NCI-H510A (cell line): ENCODE measurements at places on chromosomes 13 and 19.

DNA sequence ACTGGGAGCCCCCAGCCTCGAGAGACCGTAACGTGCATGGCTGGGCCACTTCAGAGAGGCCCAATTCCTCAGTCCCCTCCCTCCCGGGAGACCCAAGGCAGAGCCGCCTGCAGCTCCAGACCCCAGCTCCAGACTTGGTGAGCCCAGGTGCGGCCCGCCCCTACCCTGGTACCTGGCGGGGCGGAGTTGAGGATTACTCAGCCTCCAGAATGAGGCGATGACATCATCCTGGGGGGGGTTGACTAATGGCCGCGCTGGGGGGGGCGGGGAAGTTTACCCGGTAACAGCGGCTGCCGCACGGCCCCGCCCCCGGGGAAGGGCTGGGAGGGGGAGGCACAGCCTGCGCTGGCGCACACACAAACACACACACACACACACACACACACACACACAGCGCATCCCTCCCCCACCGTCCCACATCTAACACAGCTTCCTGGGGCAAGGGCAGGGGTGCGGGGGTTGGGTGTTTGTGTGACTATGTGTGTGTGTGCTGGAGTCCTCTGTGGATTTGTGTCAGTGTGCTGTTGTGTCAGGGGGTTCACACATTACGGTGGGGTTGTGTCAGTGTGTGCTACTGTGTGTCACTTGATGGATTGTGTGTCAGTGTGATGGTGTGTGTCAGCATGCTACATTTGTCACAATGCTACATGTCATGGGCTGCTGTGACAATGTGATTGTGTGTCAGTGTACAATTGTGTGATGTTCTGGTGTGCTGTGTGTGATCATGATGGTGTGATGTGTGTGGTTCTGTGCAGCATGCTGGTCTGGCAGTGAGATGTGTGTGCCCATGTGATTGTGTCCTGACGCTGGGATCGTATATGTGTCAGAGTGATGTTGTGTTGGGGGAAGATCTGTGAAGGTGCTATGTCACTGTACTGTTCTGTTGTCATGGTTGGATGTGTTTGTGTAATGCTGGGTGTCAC is 10.3 kb upstream of the BBC3 start:
- DNase-seq, result peak; percentile 86

- peak; percentile 66 for DNase-seq
Observed at GRCh38 chr19:16076154-16076957, at the start of gene TPM4. TSS of gene TPM4 (plus strand) at chr19:16076495. CDS start at chr19:16076566, 71 bp downstream.

DNA sequence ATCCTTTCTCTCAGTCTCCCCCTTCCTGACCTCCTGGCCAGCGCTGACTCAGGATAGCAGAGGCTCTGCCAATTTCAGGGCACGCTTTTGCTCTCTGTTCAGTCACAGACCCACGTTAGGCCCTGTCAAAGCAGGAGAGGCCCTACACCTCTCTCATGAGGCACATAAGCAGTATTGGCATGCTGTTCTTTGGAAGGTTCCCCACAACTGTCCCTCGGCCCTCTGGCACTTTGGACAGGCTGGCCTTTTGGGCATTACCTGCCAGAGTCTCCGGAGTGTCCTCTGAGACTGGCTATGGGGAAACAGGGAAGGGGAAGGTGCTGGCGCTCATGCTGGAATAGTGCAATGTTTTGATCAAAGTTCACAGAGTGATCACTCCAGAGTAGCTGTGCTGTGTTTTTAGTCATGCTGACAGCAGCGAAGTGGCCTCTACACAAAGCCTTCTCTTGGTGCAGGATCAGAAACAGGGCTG is 23.7 kb upstream of the UBE2L5 start:
- no peak for DNase-seq

GRCh38 chr13:77409412-77409811 is 82.5 kb upstream of the MYCBP2 start:
- DNase-seq, result no peak

DNA sequence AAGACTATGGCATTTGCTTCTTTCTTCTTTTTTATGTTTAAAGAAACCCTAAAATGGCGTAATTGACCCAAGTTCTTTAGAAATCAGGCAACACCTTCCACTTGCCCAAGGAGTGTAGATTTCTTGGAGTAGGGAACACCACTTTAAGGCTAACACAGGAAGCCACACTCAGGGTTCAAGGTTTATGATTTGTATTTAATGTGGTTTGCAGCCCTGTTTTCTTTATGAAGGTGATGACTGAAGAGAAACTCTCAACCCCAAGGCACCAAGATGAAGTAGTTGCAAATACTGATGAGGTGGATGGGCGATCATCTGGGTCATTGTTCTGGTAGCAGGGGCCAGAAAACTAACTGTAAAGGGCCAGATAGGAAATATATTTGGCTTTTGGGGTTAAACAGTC is 101.1 kb downstream of the DLEU7 start:
- DNase-seq, result no peak

GRCh38 chr19:33238481-33239149 is 13.0 kb upstream of the SLC7A10 start:
- DNase-seq, result no peak

- no peak for DNase-seq
Observed at GRCh38 chr13:40152145-40152544, 496.7 kb downstream of the COG6 start.

DNA sequence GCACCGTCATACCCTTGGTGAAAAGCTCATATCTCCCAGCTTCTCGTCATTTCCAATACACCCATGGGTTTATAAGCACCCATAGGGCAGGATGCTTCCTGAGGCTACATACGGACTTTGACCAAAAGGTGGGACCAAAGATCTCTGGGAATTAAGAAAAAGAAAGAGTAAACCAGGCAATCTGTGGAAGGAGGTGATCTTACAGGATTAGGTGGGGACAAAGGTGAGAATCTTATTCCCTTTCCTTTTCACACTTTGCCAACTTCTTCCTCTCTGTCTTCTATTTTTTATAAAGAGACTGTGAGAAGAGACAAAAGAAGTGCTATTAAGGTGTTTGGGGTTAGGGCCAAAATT is 172.0 kb downstream of the DLEU7 start:
- DNase-seq, result no peak

DNA sequence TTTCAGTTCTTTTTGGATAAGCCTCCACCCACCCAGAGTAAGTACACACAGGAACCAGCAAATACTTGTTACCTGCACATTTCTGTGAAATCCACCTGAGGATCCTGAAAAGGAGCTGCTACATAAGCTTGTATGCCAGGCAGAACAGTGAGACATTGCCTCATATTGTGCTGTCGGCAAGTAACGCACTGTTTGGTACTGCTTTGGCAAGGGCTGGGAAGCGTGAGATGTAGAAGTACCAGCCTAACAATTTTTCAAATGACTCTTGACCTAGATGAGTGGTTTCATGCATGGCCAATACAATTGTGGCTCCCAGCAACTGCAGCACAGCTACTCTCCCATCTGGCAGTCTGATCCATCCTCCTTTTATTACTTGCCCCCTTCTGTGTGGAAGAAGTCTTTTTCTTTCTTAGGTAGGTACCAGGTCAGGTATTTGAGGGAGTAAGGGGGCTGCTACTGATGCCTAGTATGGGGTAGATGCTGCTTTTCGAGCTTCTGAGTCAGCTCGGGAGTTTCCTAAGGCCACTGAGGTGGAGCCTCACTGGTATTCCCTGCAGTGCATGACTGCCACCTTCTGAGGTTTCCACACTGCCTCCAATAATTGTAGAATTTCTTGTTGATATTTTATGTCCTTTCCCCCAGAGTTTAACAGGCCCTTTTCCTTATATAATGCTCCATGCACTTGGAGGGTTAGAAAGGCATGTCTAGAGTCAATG is 52.2 kb downstream of the ZNF737 start:
- no peak for DNase-seq

GRCh38 chr19:35784503-35785338 is 9.4 kb downstream of the ARHGAP33 start:
- no peak for DNase-seq

DNA sequence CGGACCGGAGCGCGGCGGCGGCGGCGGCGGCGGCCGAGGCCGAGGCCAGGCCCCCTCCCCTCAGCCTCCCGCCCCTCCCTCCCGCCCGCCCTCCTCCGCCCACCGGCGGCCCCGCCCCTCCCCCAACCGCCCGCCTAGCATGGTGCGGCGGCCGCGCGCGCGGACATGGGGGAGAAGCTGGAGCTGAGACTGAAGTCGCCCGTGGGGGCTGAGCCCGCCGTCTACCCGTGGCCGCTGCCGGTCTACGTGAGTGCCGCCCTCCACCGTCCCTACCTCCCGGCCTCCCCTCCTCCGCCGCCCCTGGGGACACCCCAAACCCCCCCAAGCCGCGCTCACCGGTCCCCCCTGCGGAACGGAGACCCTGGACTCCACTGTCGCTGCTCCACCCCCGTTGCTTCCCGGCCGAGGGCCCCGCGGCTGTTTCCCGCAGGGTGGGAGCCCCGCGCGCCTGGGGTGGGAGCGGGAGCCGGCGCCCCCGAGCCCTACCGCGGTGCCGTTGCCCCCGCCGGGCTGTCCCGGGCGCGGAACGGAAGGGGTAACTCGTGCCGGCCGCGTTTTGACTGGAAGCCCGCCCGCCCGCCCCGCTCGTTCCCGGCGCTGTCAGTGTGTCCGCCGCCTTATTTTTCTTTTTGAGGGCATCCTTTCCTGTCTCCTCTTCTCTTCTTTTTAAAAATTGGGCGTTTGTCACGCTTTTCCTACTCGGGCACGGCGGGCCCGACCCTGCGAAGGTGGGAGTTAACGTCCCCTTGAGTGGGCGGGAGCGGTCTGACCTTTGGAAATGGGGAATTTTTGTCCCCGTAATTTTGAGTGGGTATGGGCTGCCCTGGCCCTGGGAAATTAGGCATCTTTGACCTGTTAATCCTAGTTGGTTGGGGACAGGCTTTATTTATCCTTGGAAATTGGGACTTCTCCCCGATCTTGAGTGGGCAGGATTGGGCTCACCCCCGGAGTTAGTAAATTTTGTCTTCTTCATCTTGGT is 576 bp downstream of the DOT1L start:
- DNase-seq, result no peak

- peak; percentile 87 for DNase-seq
Observed at GRCh38 chr19:10625003-10625761, at the start of gene SLC44A2. TSS of gene SLC44A2 (plus strand) at chr19:10625553. CDS start at chr19:10625634, 81 bp downstream.

GRCh38 chr13:107144432-107144831 is 576.5 kb upstream of the ARGLU1 start:
- DNase-seq, result no peak

GRCh38 chr19:49120325-49120683 is 960 bp downstream of the PPFIA3 start:
- DNase-seq, result no peak

GRCh38 chr19:7993560-7993959 is 11.9 kb downstream of the ELAVL1 start:
- no peak for DNase-seq

GRCh38 chr13:50123862-50124535 is 108.8 kb downstream of the KCNRG start:
- DNase-seq, result peak; percentile 77

DNA sequence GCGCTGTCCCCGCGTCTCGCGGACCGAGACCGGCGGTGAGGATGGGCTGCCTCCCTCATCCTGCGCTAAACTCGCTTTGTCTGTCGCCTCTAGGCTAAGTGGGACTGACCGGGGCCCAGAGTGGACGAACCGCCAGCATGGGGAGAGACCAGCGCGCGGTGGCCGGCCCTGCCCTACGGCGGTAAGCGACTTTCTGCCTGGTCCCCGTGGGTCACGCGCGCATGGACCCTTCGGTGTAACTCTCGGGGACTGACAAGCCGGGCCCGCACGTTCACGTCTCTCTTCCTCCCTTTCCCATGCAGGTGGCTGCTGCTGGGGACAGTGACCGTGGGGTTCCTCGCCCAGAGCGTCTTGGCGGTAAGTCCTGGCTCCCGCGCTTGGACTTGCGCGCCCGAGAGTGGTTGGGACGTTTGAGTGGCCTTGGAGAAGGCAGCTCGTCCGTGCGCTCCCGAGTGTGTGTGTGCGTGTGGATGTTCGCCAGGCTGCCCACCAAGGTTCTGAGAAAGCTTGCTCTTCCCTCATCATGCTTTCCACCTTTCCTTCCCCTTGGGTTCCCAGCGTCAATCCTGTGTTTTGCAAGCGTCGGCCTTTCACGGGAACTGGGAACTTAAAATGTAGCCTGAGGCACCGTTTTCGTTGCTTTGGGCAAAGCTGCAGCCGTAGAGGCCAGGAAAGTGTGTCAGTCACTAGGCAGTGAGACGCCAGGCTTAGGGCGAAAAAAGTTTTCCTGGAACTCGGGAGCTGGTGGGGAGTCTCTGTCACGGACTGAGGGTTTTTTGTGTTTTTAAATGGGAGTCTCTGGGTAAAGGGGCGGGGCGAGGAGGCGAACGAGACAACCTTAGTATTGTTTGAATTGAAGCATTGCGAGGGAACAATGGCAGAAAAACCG is 927 bp downstream of the COL4A2 start:
- no peak for DNase-seq

GRCh38 chr13:50410921-50411746 is 395.9 kb downstream of the KCNRG start:
- DNase-seq, result no peak

- DNase-seq, result no peak
Observed at GRCh38 chr13:51581148-51581820, 3.0 kb upstream of the WDFY2 start.

GRCh38 chr19:12891553-12892021 is 627 bp downstream of the GCDH start:
- DNase-seq, result no peak

DNA sequence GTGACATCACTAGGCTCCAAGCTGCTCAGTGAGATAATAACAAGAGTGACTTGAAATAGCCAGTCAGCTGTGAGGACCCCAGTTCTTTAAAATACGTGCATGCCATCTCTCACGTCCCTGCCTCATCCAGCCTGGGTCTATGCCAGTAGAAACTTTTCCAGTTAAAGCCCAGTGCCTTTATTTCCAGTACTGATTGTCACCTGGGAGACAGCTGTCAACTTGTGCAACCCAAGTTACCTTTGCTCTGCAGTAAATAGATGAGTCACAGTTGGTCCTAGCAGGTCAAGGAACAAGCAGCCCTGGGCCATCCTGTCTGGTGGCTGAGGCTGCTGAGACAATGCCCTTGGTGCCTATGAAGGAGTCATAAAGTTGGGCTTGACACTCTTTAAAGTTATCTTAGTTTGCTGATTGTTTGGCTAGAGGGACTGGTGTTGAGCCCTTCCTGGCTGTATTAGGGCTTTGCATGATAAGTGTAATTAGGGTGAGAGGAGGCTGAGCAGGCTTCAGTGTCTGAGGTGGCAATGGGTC is 228.7 kb downstream of the LACC1 start:
- no peak for DNase-seq

- DNase-seq, result no peak
Observed at GRCh38 chr13:43850873-43851272, 28.7 kb downstream of the CCDC122 start.

DNA sequence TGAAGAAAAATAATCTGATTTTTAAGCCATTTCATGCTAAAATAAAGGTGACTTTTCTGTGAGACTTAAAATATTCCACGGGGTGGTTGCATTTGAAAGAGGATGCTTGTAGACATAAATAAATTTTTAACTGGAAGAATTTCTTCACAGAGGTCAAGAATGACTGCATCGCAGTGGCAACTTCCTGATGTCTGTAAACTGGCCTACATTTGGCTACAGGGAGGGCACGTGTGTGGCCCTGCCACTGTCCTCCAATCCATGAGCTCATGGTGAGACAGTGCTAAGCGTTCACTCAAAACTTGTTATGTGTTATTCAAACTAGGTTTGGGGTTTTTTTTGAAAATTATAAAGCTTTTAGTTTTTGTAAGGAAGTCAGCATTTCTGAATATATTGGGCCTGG is 1089.3 kb downstream of the EFNB2 start:
- no peak for DNase-seq

- DNase-seq, result no peak
Observed at GRCh38 chr19:57830071-57830602, at the start of gene ZNF587B. TSS of gene ZNF587B (plus strand) at chr19:57830299. CDS start at chr19:57830529, 230 bp downstream.

GRCh38 chr13:104017317-104017716 is 951.1 kb upstream of the SLC10A2 start:
- DNase-seq, result no peak
